Cortex of kidney (tissue), 1 donor: ENCODE measurements at places on chromosomes 7 and 10.

- DNase-seq, result no peak
These were observed 16.4 kb upstream of the C10orf105 start for GRCh38 chr10:71735709-71736569.

GRCh38 chr7:118846977-118847376 is 622.5 kb downstream of the ANKRD7 start:
- no peak for DNase-seq

DNA sequence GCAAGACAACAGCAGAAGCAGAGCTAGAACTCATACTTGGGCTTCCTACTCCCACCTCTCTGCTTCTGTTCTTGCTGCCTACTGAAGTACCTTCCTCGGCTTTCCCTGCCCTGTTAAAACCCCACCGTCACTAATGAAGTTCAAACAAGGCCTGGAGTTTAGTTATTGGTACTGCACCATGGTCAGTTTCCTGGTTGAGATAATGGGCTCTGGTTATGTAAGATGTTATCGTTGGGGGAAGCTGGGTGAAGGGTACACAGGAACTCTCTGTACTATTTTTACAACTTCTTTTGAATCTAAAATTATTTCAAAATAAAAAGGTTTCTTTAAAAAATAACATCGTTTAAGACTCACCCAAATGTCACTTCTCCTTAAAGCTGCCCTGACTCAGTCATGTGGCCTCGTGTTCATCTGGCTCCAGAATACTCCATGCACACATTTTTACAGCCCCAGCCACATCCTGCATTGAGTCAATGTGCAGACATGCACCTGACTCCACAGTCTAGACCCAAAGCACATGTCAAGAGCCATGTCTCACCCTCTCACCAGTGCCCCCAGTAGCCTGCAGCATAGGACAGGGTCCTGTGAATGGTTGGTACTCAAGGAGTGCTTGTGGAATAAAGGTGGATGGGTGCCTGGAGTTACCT is 36.9 kb upstream of the AQP1 start:
- DNase-seq, result no peak

DNA sequence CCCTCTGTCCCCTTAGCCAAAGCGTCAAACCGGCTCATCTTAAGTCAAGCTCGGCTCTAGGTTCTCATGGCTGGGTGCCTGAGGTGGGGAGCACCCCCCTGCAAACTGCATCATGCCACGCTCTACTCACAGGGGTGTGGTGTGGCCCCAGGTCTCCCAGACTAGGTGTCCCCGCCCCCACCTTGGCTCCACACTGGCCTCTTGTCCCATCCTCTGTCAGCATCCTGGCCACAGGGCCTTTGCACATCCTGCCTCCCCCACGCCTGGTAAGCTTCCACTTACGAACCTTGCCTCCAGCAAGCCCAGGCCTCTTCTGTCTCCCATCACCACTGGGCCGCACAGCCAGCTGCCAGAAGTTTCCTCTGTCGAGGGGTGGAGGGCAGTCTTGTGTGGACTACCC is 20.2 kb upstream of the GRIFIN start:
- no peak for DNase-seq

GRCh38 chr7:129951226-129952085 is 1.3 kb downstream of the UBE2H start:
- no peak for DNase-seq

DNA sequence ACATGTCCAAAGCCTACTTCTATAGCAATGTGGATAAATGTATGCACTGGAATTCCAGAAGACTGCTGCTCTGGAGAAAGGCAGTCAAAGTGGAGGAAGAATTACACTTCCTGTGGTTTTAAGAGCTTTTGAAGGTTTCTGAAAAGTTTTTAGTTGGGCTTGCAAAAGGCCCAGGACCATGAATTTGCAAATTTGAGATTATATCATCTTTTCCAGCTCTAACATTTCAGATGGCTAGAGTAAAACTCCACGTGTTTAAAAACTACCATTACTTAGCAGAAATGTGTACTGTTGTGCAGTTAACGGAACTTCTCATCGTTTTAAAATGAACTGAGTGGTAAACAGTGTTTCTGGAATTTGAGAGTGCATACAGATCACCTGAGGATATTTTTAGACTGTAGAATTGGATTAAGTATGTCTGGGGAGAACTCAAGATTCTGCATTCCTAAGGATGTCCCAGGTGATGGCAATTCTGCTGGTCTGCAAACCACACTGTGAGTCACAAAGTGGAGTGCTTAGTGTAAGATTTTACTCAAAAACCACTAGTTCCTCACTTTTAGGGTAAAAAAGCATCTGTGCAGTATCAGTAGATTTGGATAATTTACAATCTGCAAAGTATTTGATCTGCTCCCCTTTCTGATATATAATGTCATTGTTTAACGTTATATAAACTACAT is 32.9 kb upstream of the CCDC71L start:
- no peak for DNase-seq

GRCh38 chr7:11332865-11333228 is 359.2 kb downstream of the PHF14 start:
- DNase-seq, result no peak

DNA sequence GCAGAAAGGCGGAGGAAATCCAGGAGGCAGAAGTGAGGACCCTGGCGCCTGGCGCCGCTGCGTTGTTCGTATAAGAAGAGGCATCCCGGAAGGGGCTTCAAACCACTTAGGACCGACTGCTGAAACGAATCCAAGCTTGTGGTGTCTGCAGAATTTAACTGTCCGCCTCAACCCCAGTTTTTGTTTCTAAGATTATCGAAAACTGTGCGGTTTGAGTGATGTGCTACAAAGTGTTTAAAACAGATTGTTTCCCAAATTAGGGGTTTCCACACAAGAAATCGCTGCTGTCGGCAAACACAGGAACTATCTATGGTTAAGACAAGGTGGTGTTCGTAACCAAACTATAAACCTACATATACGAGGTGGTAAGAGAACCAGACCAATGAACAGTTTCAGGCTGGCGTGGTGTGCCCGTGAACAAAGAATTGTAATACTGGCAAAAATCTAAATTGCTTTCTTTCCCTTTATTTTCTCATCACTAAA is 835 bp upstream of the DGKI start:
- no peak for DNase-seq

- DNase-seq, result no peak
These were observed 111.4 kb upstream of the CACUL1 start for GRCh38 chr10:118865998-118866693.

DNA sequence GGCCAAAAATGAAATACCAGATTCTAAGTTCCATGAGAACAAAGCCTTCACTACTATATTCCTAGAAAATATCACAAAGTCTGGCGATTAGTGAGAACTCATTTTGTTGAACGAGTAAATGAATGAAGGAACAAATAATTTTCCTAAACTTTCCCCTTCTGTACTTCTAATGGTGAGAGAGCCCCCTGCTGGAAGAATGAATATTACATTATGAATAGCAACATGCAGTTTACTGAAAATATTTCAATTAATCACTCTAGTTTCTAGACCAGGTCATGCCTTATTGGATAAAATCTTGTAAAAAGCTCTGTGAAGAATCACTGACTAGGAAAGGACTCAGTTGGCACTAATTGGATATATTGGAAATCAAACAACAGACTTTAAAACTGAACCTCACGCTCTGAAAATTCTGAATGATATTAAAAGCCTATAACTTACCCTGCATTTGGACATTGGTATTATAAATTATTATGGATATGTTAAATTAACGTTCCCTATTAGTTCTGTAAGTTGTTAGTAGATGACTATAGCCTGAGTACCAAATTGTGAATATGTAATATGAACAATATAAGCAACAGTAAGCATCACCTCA is 32.4 kb upstream of the MTPN start:
- DNase-seq, result no peak

- no peak for DNase-seq
These were observed 10.0 kb downstream of the FRG2B start for GRCh38 chr10:133616371-133617130.

DNA sequence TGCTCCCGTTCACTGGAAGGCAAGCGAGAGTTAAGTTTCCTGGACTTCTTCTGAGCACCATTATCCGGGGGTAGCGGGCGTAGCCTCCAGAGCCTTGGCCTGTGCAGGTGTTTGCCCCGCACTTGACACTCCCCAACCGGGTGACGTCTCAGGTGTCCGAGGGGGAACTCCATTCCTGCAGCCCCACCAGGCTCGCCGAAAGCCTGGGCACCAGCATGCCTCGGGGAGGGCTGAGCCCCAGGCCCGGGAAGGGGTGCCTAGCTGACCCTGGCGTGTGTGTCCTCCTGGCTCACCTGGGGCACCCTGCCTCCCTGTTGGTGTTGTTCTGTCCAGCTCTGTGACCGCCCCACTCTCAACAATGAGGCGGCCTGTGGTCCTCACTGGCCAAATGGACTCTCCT is 109.4 kb upstream of the GPR26 start:
- DNase-seq, result no peak

DNA sequence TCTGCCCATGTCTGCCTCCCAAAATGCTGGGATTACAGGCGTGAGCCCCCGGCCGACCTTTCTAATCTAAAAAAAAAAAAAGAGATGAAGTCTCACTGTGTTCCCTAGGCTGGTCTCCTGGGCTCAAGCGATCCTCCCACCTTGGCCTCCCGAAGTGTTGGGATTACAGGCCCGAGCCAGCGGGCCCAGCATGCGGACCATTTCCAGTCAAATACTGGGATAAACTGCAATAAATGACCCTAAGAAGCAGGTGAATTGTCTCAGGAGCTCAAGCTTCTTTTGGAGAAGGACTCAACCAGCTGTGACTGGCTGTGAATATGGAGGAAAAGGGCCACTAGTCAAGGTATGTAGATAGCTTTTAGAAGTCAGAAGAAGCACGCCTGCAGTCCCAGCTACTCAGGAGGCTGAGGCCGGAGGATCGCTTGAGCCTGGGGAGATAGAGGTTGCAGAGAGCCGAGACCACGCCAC is 550 bp upstream of the CREM start:
- no peak for DNase-seq

DNA sequence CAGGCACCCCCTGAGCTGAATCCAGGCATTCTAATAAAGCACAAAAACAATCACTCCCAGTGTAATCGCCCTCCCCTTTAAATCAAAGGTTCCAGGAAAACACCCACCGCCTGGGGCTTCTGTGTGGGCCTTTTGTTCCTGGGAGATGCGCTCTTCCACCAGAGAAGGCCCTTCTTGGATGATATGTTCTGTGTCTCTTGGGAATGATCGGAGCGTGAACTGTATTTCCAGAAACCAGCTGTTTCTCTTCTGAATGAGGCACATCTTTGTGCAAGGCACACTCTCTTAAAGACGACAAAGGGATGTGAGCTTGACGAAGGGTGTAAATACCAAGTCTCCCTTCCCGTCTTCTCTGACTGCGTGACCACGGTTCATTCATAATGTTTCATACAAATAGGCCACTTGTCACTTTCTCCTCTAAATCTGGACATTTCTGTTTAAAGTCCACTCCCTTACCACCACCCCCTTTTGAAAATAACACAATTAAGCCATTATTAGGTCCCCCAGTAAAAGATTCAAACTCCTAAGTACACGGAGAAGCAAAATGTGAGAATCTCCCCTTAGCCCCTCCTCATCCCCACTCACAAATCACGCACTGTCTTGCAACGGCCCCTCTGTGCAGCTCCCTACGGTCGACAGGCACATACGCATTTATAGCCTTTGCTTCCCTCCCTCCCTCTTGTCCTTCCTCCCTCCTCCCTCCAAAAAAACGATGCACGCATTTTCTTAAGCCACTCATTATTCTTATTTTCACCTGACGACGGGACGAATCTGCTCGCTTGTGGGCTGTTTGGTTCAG is 45.6 kb upstream of the ENO4 start:
- no peak for DNase-seq

DNA sequence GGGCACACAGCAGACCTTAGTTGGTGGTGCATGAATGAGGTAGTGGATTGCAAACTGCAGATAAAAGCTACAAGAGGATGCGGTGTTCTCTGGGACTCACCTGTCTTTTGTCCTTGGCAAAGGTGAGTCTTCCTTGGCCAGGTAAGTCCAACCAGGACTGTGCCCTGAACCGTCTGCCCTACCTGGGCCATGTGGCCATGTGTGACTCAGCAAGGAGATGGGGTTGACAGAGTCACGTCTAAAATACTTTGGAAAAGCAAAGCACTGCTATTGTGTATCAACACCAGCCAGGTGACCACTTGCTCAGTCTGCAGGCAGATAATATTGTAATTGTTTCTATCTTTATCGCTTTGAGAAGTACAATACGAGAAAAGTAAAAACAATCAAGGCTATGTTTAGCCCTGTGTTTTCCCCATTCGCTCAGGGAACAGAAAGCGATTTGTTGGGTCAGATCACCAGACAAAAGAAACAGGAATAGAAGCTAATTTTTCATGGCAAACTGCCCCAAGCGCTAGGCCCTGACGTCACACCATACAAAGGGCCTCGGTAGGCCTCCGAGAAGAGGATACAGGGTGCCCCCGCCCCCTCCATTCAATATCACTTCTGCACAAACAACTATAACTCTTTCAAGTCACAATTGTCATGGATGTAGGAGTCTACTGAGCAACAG is 57.3 kb downstream of the FAM53B start:
- DNase-seq, result no peak

DNA sequence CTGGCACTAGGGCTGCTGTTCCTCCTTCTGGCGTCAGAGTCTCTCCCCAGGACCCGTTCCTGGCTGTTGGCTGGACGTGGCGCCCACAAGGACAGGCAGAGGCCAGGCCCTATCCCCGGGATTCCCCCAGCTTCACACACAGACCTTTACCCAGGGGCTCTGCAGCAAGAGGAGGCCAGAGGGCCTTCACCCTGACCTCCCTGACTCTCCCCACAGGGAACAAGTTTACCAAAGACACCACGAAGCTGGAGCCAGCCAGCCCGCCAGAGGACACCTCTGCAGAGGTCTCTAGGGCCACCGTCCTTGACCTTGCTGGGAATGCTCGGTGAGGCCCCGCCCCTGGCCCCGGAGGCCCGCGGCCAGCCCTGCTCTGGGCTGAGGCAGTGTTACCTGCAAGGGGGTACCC is 82.2 kb downstream of the GTF2IRD1 start:
- no peak for DNase-seq

- DNase-seq, result no peak
These were observed 295.9 kb upstream of the NFE2L3 start for GRCh38 chr7:25855854-25856782.
